ENCODE measurements at places on chromosomes 2 and 18.
A peak's percentile ranks its signal among the peaks of the same experiment; 100 is the strongest.

- no peak for DNase-seq
These were observed 131.7 kb downstream of the MYCN start for GRCh38 chr2:16071865-16072637.

- peak; percentile 25 for DNase-seq
These were observed 1.1 kb downstream of the RNF103 start for GRCh38 chr2:86622519-86623042.

DNA sequence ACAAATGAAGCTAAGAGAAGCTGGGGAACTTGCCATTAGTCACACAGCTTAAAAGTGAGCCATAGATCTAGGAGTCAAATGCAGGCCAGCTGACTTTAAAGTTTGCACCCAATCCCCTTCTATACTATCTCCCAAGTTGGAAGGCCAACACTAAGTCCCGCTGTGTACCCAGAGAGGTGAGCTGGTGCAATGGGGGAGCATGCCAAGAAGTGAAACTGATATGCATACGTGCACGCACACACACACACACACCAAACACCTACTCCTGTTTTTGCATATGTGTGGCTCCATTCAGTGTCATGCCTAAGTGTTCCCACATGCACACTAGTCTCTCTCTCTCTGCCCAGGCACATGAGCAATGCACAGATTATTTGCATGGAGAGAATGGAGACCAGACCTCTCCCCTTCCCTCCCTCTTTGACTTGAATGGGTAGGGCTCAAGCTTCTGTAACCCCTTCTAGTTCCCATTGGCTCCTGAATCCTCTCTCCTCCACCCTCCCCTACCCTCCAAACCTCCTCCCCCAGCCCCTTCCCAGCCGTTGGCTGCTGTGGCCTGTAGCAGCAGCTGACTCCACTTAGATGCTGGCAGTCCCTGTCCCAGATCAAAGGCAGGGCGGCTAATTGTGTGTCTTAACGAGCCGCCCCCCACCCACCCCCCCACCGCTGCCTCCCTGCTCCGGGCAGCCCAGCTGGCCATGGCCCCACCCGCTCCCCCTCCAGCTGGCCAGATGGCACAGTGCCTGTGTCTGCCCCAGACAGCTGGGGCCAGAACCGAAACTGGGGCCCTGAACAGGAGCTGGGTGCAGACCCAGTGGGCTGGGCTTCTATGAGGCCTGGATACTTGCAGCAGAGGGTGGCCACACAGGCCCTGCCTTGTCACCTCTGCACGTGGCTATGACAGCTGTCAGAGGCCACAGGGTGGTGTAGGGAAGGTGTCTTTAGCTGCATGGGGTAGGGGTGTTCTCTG lies 5.6 kb downstream of the WNT10A start:
- DNase-seq: no peak

DNA sequence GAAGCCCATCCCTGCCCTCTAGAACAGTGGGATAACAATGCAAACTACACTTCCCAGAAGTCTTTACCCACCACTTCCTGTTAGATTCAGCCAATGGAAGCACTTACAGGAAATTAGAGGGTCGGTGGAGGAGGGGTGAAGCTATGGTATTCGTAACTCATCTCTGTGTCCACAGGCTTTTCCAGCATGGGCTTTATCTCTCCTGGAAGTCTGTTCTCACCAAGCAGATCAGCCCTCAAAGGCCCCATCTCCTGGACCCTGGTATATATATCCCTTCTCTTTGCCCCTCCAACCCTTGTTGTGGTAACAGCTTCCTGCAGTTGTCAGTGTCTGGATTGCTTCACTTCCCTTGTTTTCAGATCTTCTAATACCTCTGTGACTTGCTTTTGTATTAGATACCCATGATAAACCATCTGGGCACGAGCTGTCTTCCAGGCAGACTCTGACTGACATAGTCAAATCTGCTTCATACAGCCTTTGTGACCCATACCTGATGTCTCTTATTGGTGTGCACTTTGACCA lies 475.0 kb upstream of the POU3F3 start:
- peak; percentile 36 for DNase-seq

DNA sequence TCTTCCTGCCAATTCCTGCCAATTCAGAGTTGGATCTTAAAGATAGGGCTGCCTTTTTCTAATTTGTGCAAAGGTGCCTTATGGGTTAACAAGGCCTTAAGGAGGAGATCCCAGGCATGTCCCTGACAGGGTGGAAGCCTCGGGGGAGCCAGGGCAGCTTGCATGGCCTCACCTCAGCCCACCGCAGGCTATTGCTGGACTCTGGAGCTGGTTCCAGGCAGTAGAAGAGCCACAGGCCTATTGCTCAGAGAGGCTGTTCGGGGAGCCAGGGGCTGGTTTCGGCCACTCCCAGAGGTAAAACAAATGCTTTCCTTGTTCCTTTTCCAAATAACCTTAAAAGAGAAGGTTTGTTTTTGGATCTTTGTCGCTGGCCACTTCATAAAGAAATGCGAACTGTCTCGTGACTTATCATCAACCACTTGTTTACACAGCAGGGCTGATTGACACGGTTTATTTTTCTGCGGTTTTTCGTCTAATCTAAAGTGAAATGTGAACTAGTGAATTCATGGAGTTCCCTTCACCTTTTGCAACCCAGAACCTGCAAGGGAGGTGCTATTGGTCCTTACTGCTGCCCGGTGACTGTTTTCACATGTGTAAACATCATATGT lies 108.6 kb downstream of the APOB start:
- DNase-seq: no peak

DNA sequence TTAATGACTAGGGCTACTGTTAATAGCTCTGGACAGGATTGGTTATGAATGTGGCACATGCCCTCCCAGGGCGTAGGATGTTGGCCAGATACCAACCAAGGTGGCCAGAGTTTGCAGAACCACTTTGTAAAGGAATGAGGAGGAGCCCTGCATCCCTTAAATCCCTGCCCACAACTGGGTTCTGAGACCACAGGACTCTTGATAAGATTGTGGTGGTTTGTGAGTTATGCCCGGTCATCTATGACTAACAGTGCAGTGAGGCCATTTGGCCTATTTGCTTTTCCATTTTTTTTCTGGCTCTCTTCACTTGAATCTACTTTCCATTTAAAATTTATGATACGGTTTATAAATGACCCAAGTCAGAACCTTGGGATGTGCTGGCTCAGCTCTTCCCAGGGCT lies 294.5 kb downstream of the PRKCE start:
- no peak for DNase-seq

DNA sequence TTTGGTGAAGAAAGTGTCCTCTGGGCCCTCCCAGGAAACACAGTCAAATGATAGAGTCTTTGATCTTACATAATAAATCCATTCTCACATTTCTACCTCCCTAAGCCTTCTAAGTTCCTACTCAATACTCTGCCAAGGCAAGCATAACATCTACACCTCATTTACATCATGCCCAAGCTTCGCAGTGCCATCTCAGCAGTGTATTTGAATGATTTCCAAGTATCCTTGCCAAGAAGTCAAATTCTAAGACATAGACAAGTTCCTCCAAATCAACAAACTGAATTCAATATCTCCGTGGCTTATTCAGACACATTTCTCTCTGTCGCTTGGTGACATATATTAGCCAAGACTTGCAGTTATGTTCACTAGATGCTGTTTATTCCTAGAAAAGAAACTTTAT lies 8.1 kb upstream of the MLPH start:
- no peak for DNase-seq

GRCh38 chr2:188527141-188527540 lies 235.5 kb downstream of the GULP1 start:
- no peak for DNase-seq

- no peak for DNase-seq
These were observed 60.0 kb upstream of the SPTBN1 start for GRCh38 chr2:54396107-54396506.
